Liver (tissue), 10 donors: ENCODE measurements at places on chromosomes 1 and 21. TPM values are rescaled to one million over a fixed set of nuclear protein-coding genes. Genes with fewer than 3 reads are reported as not detected.

RHD gene
- 85.4 TPM for total RNA-seq

- no peaks in the 10 kb centered on the region for H3K27me3 ChIP-seq
- peaks cover 1% of the 10 kb centered on the region for H3K4me1 ChIP-seq
- no peaks in the 10 kb centered on the region for H3K36me3 ChIP-seq
Measured at GRCh38 chr1:116571215-116571919, 541 bp upstream of the CD58 start.

- H3K36me3 ChIP-seq: no peaks in the 10 kb centered on the region
- no peak overlapping the region for H3K4me3 ChIP-seq
- no peak for DNase-seq
- no peak overlapping the region for H3K27ac ChIP-seq
- no peaks in the 10 kb centered on the region for H3K27me3 ChIP-seq
Measured at GRCh38 chr1:116409751-116410191, 36.7 kb downstream of the ATP1A1 start.

DNA sequence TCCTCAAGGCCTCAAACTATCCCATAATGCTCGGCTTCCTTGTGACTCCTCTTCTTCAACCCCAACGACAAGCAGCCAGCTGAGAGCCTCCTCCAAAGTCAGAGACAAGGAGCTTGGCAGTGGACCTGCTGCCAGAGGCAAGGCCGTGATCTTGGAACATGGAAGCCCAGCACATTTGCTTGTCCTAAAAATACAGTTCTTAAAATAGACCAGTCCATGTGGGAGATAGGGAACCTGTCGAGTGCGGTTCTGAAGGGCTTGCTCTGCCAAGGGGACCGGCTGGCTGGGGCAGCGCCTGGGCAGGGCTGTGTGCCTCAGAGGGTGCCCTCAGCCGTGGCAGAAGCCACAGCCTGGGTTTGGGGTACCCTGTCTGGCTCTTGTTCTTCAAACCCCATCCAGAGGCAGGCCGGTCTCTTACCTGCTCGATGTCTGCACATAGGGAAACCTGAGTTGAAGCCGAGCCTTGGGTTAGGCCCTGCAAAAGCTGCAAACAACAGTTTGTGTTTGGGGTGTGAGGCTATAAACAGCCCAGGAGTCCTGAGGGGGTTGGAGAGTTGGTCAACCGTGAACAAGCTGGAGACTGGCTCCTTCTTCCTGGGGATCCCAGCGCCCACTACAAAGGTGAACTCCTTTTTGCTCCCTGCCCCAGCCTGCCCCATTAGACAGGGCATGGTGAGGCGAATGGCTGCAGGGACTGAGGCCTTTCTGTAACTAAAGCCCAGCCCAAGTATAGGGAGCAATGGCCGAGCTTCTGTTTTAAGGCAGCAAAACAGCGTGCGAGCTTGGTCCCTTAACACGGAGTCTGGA, 228.8 kb downstream of the CAMTA1 start:
- peaks cover 2% of the 10 kb centered on the region for H3K4me1 ChIP-seq
- H3K27me3 ChIP-seq: no peaks in the 10 kb centered on the region
- no peak overlapping the region for H3K4me3 ChIP-seq
- DNase-seq: no peak
- no peaks in the 10 kb centered on the region for H3K36me3 ChIP-seq

DNA sequence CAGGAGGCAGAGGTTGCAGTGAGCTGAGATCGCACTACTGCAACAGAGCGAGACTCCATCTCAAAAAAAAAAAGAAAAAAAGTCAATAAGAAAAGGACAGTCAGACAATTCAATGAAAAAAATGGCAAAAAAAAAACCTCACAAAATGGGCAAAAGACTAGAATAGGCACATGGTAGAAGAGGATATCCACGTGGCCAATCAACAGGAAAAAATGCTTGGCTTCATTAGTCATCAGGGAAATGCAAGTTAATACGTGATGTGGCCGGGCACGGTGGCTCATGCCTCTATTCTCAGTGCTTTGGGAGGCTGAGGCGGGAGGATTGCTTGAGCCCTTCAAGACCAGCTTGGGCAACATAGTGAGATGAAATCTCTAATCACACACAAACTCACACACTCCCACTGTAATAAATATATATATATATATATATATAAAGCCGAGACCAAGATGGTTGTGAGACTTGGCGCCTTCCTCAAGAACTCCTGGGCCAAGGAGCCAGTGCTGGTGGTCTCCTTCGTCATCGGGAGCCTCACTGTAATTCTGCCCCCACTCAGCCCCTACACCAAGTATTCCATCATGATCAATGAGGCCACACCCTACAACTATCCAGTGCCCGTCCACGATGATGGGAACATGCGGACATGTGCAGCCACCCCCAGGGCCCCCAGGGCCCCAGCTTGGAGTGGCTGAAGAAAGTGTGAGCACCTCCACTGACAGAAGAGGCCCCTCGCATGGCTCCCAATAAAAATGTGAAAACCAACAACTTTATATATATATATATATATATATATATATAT, 22.9 kb upstream of the LEFTY2 start:
- no peak overlapping the region for H3K27ac ChIP-seq
- no peak overlapping the region for H3K4me3 ChIP-seq
- DNase-seq: no peak
- no peaks in the 10 kb centered on the region for H3K36me3 ChIP-seq

GRCh38 chr1:21149855-21150432, 26.8 kb downstream of the EIF4G3 start:
- peak overlapping the region; percentile 36 for H3K27ac ChIP-seq
- no peak overlapping the region for H3K4me3 ChIP-seq
- peaks cover 5% of the 10 kb centered on the region for H3K36me3 ChIP-seq
- no peaks in the 10 kb centered on the region for H3K27me3 ChIP-seq

COG2 gene
- 13.3 TPM for total RNA-seq

PTPRC gene
- total RNA-seq: 25.2 TPM

- H3K4me1 ChIP-seq: no peaks in the 10 kb centered on the region
- H3K27ac ChIP-seq: no peak overlapping the region
- peaks cover 3% of the 10 kb centered on the region for H3K36me3 ChIP-seq
- no peak for DNase-seq
- H3K27me3 ChIP-seq: no peaks in the 10 kb centered on the region
Measured at GRCh38 chr1:42504535-42505128, 41.5 kb downstream of the CCDC30 start.

S100A7A gene
- not detected for total RNA-seq

DNA sequence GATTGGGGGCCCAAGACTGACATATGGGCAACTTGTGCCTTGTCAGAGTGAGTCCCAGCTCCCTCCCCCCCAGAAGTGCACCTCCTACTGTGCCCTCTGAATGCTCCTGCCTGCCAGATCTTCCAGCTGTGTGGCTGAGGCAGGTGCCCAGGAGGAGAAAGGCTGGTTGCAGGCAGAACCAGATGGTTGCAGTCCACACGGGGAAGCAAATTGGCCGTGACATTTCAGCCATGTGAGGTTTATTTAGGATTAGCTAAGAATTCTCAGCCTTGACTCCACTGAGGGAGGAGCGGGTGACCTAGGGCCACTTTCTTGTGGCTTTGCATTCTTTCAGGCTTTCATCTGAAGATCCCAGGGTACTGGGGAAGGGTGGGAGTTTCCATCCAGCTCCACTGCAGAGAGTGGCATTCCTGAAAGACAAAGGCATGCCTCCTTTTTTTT, 33.8 kb downstream of the PEX14 start:
- no peaks in the 10 kb centered on the region for H3K36me3 ChIP-seq
- DNase-seq: no peak
- no peak overlapping the region for H3K27ac ChIP-seq
- H3K4me1 ChIP-seq: peaks cover 57% of the 10 kb centered on the region
- no peaks in the 10 kb centered on the region for H3K27me3 ChIP-seq

TTC39A gene
- total RNA-seq: 1.6 TPM

FOXO6 gene
- total RNA-seq: 0.09 TPM

DLGAP3 gene
- total RNA-seq: 0.05 TPM

- H3K4me3 ChIP-seq: no peak overlapping the region
- H3K27me3 ChIP-seq: no peaks in the 10 kb centered on the region
- no peak overlapping the region for H3K27ac ChIP-seq
- no peaks in the 10 kb centered on the region for H3K36me3 ChIP-seq
- no peaks in the 10 kb centered on the region for H3K4me1 ChIP-seq
Measured at GRCh38 chr1:116368241-116368640, 4.8 kb upstream of the ATP1A1 start.
